Activated CD4-positive, alpha-beta T cell treated with anti-CD3 and anti-CD28 coated beads, Interleukin-2, amount 10 ng/mL, durations not matched to agents 7 days and 5 days (primary cell): ENCODE measurements at places on chromosomes 7 and 10. TPM values are rescaled to one million over a fixed set of nuclear protein-coding genes. Genes with fewer than 3 reads are reported as not detected.

DNA sequence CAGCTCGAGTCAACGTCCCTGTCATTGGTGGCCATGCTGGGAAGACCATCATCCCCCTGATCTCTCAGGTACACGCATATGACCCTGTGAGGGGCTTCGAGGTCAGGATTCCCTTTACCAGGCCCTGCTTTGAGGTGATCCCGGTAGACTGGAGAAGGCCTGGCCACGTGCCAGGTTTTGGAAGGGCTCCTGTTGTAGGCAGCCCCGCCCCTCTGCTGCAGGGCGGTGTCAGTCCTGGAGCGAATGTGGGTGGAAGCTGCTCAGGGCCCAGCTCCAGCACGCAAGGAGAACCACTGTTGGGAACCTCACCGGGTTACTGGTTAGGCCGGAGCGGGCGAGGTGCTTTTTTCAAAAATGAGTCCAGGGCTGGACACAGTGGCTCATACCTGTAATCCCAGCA lies 15.6 kb downstream of the MDH2 start:
- DNase-seq = no peak
- H3K27ac ChIP-seq = no peak overlapping the region
- H3K27me3 ChIP-seq = no peaks in the 10 kb centered on the region
- H3K4me1 ChIP-seq = no peaks in the 10 kb centered on the region

PAPOLB gene
- total RNA-seq = 0.05 TPM

GRCh38 chr10:35161906-35162305 lies 35.3 kb downstream of the CREM start:
- H3K27ac ChIP-seq = no peak overlapping the region
- peaks cover 21% of the 10 kb centered on the region for H3K36me3 ChIP-seq
- no peak for DNase-seq
- no peaks in the 10 kb centered on the region for H3K27me3 ChIP-seq
- H3K4me3 ChIP-seq = no peak overlapping the region

GRCh38 chr10:70267161-70267933 lies 16.5 kb downstream of the NPFFR1 start:
- H3K27ac ChIP-seq = no peak overlapping the region
- peaks cover 14% of the 10 kb centered on the region for H3K4me1 ChIP-seq
- H3K36me3 ChIP-seq = no peaks in the 10 kb centered on the region
- no peak for DNase-seq

DNA sequence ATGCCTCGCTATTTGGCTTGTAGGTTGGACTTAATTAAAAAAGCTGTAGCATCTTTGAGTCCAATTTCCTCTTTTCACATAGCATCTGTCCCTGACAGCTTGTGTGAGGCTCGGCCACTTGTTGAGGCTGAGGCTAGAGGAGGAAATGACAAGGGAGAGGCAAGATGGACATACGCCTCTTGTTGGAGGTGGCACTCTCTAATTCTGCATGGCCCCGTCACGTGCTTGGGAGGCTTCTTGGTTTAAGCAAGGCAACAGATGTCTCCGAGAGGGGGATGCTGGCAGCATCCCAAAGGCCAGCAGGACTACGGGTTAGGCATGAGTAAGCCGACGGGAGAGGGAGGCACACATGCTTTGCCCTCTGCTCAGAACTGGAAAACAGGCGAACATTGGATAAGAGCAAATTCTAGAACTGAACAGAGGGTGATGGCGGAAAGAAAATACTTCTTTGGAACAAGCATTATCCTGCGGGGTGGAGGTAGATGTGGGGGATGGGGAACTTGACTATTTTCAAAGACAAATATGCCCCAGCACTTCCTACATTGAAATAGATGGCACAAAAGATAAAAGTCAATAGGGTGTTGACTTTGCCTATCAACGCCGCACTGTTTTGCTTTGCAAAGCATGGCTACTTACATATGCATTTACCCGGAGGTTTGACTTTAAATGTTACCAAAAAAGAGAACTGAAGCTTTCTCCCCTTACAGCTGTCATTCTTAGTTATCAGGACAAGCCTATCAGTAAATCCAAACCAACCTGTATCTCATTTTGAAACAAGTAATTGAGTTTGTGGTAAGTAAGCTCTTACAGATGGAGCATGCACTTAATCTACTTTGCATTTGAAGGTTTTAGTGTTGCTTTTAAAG lies 94.8 kb downstream of the CHN2 start:
- peaks cover 46% of the 10 kb centered on the region for H3K4me1 ChIP-seq
- H3K36me3 ChIP-seq = no peaks in the 10 kb centered on the region
- H3K27ac ChIP-seq = no peak overlapping the region
- H3K4me3 ChIP-seq = no peak overlapping the region
- DNase-seq = no peak
- peaks cover 32% of the 10 kb centered on the region for H3K27me3 ChIP-seq

- H3K27me3 ChIP-seq = peaks cover 17% of the 10 kb centered on the region
- H3K36me3 ChIP-seq = no peaks in the 10 kb centered on the region
- H3K4me1 ChIP-seq = no peaks in the 10 kb centered on the region
- no peak overlapping the region for H3K27ac ChIP-seq
- DNase-seq = no peak
- H3K4me3 ChIP-seq = no peak overlapping the region
These were observed 188.2 kb downstream of the KIF20B start for GRCh38 chr10:89889606-89890005.

ASIC3 gene
- total RNA-seq = 6.0 TPM

PYROXD2 gene
- 6.2 TPM for total RNA-seq

DNA sequence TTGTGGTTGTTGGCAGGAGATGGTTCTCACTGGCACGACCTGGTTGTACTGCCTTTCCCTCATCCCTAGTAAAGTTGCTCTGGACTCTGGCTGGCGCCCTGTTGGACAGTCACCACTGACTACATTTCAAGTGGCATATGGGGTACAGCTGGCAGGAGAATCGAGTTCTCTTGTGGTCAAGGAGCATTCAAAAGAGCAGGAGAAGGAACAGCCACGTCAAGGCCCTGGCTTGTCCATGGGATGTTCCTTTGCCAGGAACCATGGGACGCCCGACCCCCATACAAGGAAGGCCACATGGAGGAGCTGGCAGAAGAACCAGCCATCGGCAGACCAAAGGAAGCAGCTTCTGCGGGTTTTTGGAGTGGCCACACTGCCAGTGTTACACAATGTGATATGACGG lies 87.0 kb upstream of the SLC25A13 start:
- H3K36me3 ChIP-seq = no peaks in the 10 kb centered on the region
- no peaks in the 10 kb centered on the region for H3K4me1 ChIP-seq
- H3K27ac ChIP-seq = no peak overlapping the region
- no peak for DNase-seq

DNA sequence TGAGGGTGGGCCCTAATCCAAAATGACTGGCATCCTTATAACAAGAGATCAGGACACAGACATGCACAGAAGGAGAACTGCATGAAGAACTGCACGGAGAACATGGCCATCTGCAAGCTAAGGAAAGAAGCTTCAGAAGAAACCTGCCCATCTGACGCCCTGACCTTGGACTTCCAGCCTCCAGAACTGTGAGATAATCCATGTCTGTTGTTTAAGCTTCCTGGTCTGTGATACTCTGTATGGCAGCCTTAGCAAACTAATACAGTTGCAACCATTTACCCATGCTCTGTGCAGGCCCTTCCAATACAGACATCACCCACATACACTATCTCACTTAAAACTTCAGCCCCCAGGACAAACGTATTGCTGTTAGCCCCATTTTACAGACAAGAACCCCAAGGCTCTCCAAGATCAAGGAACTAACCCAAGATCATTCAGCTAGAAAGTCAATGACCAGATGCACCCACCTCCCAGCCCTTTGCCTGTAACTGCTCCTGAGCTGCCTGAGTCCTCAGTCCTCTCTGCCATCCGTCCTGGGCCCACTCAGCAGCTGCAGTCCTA lies 39.7 kb downstream of the DLG5 start:
- no peaks in the 10 kb centered on the region for H3K4me1 ChIP-seq
- no peak for DNase-seq
- no peak overlapping the region for H3K4me3 ChIP-seq
- H3K27me3 ChIP-seq = no peaks in the 10 kb centered on the region
- no peak overlapping the region for H3K27ac ChIP-seq
- no peaks in the 10 kb centered on the region for H3K36me3 ChIP-seq

CYP3A4 gene
- total RNA-seq = not detected

DNA sequence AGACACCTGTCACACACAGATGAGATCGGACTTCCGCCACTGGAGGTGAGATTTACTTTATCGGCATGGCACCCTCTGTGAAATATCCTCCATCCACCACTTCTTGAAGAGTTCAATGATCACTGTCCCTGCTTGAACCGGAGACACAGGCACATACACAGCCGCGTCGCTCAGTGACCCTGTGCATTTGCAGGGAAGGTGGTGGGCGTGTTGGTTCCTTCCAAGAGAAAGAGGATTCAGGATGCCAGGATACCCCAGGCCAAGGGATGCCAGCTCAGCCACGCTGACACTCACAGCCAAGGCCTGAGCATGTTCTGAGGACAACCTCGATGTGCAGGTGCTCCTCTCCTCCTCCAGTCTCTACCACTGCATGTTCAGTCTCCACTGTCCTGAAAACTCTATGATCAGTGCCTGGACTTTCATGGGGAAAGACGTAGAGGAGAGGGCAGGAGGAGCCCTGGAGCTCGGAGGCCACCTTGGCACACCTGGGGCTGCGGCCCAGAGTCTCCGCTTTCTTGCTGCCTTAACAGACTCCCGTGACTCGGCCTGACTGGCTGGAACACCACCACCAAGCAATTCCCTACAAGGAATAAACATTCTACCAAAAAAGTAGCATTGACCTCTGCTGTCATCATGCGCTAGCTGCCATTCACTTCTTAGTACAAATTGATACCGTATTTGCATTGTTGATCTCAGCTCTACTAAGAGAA lies 115.2 kb downstream of the TCERG1L start:
- no peak overlapping the region for H3K27ac ChIP-seq
- H3K27me3 ChIP-seq = no peaks in the 10 kb centered on the region
- no peaks in the 10 kb centered on the region for H3K4me1 ChIP-seq
- no peak overlapping the region for H3K4me3 ChIP-seq

GRCh38 chr7:83739527-83739926 lies 90.6 kb upstream of the SEMA3E start:
- H3K36me3 ChIP-seq = no peaks in the 10 kb centered on the region
- no peaks in the 10 kb centered on the region for H3K27me3 ChIP-seq
- H3K4me1 ChIP-seq = no peaks in the 10 kb centered on the region
- no peak overlapping the region for H3K4me3 ChIP-seq
- H3K27ac ChIP-seq = no peak overlapping the region

DNA sequence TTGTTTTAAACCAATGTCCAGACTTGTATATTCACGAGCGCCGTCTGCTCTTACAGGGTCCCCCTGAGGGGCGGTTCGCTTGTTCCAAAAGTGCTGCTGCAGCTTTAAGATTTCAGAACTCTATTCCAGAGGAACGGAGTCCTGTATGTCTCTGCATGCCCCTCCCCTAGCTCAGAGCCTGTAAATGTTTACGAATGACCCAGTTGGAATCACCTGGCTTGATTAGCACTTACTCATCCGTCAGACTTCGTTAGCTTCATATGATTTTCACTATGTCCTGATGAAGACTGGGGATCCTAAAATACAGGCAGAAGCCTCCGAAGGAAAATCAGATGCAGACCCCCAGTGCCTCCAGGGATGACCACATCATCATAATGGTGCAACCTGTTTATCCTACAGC lies 4.5 kb upstream of the CHST15 start:
- H3K27me3 ChIP-seq = peaks cover 35% of the 10 kb centered on the region
- H3K36me3 ChIP-seq = no peaks in the 10 kb centered on the region
- H3K27ac ChIP-seq = no peak overlapping the region
- H3K4me3 ChIP-seq = no peak overlapping the region

DNA sequence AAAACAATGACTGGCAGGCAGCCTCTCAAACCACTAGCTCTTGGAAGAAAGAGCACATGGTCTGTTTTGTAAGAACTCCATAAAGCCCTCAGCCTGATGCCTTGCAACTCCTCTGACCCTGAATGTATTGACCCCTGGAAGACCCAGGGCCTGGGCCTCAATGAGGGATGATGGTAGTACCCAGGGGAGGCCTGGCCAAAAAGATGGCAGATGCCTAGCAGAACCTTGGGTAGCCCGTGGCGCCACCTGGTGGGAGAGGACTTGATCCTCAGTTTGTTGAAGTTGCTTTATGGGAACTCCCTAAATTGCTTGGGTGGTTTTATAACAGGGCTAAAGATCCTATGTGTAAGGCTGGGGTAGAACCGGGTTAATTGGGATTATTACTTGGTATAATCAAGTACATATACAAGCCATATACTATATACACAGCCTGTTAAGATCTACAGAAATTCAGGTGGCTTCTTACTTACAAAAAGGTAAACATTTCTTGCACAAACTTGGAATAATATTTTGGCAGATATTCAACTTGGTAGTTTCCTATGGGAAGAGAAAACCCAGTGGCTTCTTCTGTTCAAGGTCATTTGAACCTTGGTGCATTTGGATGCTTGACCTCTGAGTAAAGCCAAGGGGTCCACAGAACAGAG lies 95.8 kb upstream of the CACUL1 start:
- no peaks in the 10 kb centered on the region for H3K36me3 ChIP-seq
- peaks cover 8% of the 10 kb centered on the region for H3K27me3 ChIP-seq
- no peak overlapping the region for H3K4me3 ChIP-seq
- peak; percentile 73 for DNase-seq
- no peaks in the 10 kb centered on the region for H3K4me1 ChIP-seq
- H3K27ac ChIP-seq = no peak overlapping the region
